ENCODE measurements at places on chromosomes 7 and 10.
A peak's percentile ranks its signal among the peaks of the same experiment; 100 is the strongest.

GRCh38 chr7:4957847-4958476 lies 1.0 kb downstream of the MMD2 start:
- no peak for DNase-seq

GRCh38 chr7:95669513-95669912 lies 73.2 kb upstream of the PDK4 start:
- no peak for DNase-seq

GRCh38 chr10:3754727-3755439 lies 30.1 kb downstream of the KLF6 start:
- peak; percentile 99 for DNase-seq

DNA sequence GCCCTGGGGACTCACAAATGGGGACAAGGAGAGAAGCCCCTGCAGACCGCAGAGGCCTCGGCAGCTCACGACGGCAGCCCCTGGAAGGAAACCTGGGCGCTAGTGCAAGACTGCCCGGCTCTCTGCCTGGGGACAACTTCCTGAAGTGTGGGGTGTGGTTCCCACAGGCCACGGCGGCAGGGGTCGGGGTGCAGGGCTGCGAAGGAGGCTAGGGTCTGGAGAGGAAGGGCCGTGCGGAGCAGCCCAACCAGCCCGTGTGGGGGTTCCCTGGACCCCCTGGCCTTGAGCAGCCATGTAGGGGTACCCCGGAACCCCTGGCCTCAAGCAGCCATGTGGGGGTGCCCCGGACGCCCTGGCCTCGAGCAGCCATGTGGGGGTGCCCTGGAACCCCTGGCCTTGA lies 19.5 kb downstream of the CFAP46 start:
- no peak for DNase-seq

- no peak for DNase-seq
These were observed 814 bp upstream of the GPAM start for GRCh38 chr10:112184379-112184778.

DNA sequence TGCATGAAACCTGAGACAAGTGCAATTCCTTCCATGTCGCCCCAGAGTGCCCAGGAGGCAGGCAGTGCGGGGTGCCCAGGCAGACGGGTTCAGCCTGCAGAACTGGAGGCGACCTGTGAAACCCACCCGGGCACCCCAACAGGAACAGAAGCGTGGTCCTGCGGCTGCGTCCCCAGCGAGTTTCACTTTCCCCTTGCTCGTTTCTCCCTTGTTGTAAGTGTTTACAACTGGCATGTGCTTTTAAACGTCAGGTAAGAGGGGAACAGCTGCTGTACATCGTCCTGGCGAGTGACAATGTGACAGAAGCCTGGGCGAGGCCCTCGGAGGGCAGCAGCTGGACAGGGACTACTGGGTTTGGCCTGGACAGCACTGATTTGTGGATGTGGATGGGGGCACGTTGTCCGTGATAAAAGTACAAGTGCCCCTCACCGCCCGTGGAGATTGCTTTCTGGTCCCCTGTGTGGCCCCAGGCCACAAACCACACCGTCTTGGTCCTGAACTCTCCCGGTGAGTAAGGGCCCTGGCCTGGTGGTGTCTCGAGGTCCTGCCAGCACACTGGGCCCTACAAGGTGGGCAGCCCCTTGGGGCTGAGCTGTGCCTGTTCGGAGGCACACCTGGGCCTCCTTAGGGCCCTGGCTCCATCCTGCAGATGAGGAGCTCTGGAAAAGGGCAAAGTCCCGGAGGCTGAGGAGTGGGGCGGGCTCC lies 4.0 kb downstream of the VENTX start:
- DNase-seq = no peak

- DNase-seq = no peak
These were observed 66.8 kb upstream of the KIF5B start for GRCh38 chr10:32123021-32123420.

GRCh38 chr10:60801522-60801921 lies 23.2 kb downstream of the CDK1 start:
- no peak for DNase-seq

GRCh38 chr7:157892751-157893523 lies 556.1 kb downstream of the DNAJB6 start:
- no peak for DNase-seq

DNA sequence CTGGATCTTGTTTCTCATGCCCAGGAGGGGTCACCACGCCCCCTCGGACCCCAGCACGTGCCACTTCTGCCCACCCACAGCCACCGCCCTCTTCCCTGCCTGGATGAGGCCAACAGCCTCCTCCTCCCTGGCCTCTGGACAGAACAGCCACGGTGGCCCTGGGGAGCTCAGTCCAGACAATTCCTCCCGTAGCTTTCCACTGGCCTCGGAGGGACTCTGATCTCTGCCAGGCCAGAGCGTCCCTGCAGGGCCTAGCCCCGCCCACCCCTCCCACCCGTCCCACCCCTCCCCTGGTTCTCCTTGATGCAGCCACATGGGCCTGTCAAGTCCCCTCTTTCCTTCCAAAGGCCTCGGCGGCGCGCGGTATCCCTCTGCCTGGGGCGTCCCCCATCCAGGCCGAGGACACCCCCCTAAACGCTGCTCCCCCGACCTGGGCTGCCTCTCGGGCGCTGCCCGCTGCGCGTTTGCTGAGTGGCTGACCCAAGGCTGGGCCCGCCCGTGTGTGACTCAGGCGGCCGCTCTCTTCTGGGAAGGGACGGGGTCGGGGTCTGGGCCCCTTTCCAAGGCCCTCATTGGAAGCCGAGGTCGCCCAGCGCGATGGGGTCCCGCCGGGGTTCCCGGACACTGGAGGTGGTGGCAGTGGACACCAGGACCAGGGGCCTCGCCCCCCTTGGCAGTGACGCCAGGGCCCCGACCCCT lies 557 bp downstream of the TMEM120A start:
- DNase-seq = peak; percentile 59

- no peak for DNase-seq
These were observed 65.9 kb downstream of the AMPH start for GRCh38 chr7:38565289-38565688.

GRCh38 chr10:4522296-4523000 lies 303.6 kb upstream of the AKR1E2 start:
- DNase-seq = no peak
